Neural progenitor cell (in vitro differentiated cells): ENCODE measurements at places on chromosomes 4 and X. TPM values are rescaled to one million over a fixed set of nuclear protein-coding genes. Genes with fewer than 3 reads are reported as not detected.

DNA sequence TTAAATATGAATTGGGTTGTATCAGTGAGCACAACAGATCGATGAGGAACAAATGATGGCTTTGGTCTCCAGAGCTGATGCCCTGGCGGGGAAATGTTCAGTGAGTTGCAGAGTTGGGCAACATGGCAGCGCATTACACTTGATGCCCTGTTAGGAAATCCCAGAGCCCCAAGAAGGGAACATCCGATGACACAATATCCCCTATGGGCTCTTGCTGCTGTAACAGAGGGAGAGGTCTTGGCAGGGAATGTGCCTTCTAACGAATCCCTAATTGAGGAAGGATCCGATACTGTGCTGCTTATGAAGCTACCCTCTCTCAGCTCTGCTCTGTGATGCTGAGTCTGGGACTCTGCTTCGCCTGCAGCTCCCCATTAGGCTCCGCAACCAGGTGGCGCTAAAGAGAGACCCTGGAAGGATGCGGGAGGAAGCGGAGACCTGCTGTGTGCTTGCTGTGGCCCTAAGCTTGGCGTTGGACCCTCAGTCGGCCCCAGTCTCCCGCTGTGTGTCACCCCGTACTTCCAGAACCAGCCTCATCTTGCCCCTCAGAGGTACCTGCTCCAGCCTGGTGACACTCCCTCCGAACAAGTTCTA, 38.9 kb downstream of the PDHA1 start:
- H3K27ac ChIP-seq: no peak overlapping the region
- no peak overlapping the region for H3K4me3 ChIP-seq
- H3K36me3 ChIP-seq: no peaks in the 10 kb centered on the region
- H3K4me1 ChIP-seq: no peaks in the 10 kb centered on the region
- DNase-seq: peak; percentile 74

- no peak overlapping the region for H3K27ac ChIP-seq
- no peaks in the 10 kb centered on the region for H3K4me1 ChIP-seq
- no peak overlapping the region for H3K4me3 ChIP-seq
- H3K36me3 ChIP-seq: no peaks in the 10 kb centered on the region
- DNase-seq: no peak
Measured at GRCh38 chr4:89829470-89830138, 7.4 kb downstream of the SNCA start.

The AMBN gene
- 0.15 TPM in 1 of 2 replicates, not detected in the other for total RNA-seq

GRCh38 chrX:10930151-10930550, 181.0 kb upstream of the HCCS start:
- H3K4me3 ChIP-seq: no peak overlapping the region
- no peaks in the 10 kb centered on the region for H3K36me3 ChIP-seq
- DNase-seq: no peak
- no peaks in the 10 kb centered on the region for H3K4me1 ChIP-seq
- H3K27ac ChIP-seq: no peak overlapping the region

DNA sequence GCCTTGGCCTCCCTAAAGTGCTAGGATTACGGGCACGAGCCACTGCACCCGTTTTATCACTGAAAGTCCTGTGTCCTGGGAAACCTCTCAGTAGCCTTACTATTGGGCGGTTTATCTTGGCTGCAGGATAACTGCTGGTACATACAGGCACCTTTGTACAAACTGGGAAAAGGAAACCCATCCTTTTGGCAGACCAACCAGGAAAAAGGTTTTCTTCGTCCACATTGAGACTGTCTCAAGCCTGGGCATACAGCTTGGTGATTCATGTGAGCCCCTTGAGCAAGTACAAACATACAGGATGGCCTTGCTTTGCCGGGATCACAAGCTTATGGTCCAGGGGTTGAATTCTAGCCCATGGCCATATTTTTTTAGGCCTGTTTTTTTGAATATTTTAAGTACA, 32.8 kb downstream of the RWDD4 start:
- H3K27ac ChIP-seq: no peak overlapping the region
- H3K4me3 ChIP-seq: no peak overlapping the region
- DNase-seq: no peak
- H3K27me3 ChIP-seq: no peaks in the 10 kb centered on the region
